ENCODE measurements at places on chromosomes 16 and 17.
A peak's percentile ranks its signal among the peaks of the same experiment; 100 is the strongest.

GRCh38 chr17:65885541-65886312 lies 306.2 kb downstream of the CEP112 start:
- DNase-seq, result no peak

GRCh38 chr17:15411384-15412198 lies 55.8 kb downstream of the CDRT4 start:
- no peak for DNase-seq

GRCh38 chr16:3698941-3699340 lies 18.4 kb downstream of the TRAP1 start:
- DNase-seq, result peak; percentile 70

GRCh38 chr17:50585346-50585745 lies 24.8 kb downstream of the CACNA1G start:
- no peak for DNase-seq

DNA sequence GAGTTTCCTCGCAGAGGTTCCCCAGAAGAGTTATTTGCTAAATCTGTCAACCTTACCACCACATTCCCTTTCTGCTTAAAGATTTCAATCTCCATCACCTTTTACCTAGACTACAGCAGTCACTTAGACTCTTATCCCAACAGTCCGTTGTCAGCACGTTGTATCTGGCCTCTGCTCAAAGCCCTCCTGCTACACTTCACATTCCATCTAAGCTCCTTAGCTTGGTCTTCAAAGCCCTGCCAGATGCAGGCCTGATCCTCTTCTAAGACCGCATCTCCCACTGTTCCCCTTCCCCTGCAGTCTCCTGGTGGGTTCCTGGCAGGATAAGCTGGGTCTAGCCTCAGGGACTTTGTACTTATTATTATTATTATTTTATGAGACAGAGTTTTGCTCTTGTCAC lies 10.3 kb upstream of the SRCAP start:
- no peak for DNase-seq

DNA sequence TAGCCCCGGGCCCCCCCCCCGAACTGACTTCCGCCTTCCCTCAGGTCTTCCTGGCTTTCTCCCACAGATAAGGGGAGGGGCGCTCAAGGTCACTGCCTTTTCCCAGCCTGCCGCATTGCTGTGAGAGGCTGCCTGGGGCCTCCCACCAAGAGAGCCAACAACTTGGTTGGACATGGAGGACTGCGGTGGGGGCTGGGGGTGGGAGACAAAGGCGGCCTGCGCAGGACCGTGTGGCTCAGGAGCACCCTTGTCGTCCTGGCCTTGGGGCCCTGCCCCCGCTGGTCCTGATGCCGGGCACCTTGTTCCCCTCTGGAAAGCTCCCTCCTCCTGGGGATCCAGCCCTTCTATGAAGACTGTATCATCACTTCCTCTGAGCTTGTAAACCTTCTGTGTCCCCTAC lies 105.6 kb upstream of the FOXF1 start:
- DNase-seq, result no peak

DNA sequence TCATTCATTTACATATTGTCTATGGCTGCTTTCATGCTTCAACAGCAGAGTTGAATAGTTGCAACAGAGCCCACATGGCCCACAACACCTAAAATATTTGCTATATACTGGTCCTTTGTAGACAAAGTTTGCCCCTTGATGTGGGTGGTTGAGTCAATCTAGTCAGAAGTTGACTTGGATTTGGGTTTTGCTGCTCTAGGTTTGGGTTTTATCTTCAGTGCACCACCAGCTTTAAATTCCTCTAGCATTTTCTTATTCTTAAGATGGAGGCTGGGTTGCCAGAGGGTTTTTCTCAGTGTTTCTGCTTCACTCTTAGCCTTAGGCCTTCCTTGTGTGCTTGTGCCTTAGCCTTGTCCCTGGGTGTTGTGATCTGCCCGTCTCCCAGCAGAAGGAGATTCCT lies 51.0 kb downstream of the CCDC182 start:
- DNase-seq, result no peak

DNA sequence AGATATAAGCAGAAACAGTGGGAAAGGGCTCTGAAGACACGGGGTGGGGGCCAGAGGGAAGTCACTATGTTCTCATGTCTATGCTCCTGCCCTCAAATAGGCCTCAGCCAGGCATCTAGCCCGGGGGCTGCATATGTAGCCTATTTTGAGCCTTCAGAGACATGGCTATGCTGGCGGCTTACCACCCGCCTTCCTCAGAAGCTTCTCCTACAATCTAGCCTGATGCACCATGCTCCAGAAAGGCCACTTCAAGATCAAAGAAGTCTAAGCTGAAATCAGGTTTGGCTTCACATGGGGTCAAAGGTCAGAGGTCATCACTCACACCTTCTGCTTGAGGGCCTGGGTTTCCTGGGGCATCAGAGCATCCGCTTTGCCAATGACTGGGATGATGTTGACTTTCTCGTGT lies 1.6 kb downstream of the SEPTIN1 start:
- DNase-seq, result no peak

- DNase-seq, result no peak
Observed at GRCh38 chr17:19731626-19732025, 15.2 kb upstream of the SLC47A2 start.

- DNase-seq, result no peak
Observed at GRCh38 chr16:27152121-27152520, 51.2 kb upstream of the KDM8 start.

- DNase-seq, result peak; percentile 13
Observed at GRCh38 chr17:48139944-48140343, 32.4 kb downstream of the SNX11 start.

GRCh38 chr16:82852388-82853008 lies 225.7 kb downstream of the CDH13 start:
- DNase-seq, result no peak

- DNase-seq, result no peak
Observed at GRCh38 chr17:29000973-29001372, 4.9 kb downstream of the SEZ6 start.

GRCh38 chr17:75404223-75404730 lies 1.2 kb downstream of the GRB2 start:
- DNase-seq, result peak; percentile 85

GRCh38 chr17:27530764-27531391 lies 74.6 kb downstream of the KSR1 start:
- DNase-seq, result peak; percentile 28

GRCh38 chr16:57062329-57062728 lies 30.1 kb upstream of the CPNE2 start:
- DNase-seq, result no peak

- no peak for DNase-seq
Observed at GRCh38 chr17:78058581-78058980, 70.0 kb downstream of the TMC6 start.

DNA sequence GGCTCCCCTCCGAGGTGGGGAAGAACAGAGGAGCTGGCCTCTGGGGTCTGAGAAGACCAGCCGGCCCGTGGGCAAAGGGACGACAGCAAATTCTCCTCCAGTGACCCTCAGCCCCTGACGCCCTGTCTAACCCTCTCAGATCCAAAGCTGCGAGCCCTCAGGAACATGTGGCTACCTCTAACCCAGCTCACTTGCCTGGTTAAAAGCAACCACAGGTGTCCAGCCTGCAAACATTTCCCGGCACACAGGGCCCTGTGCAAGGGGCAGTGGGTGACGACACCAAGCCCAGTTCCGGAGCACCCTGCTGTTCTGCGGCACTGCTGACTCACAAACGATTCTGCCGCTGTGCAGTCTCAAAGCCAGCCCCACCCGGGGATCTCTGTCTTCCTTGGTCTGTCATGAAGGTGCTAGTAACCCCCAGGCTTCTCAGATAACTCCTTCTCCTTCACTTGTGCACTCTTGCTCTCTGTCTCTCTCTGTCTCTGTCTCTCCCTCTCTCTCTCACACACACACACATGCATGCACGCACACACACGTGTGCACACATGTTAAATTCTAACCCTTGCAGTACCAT lies 23.0 kb downstream of the WNT3 start:
- DNase-seq, result no peak

DNA sequence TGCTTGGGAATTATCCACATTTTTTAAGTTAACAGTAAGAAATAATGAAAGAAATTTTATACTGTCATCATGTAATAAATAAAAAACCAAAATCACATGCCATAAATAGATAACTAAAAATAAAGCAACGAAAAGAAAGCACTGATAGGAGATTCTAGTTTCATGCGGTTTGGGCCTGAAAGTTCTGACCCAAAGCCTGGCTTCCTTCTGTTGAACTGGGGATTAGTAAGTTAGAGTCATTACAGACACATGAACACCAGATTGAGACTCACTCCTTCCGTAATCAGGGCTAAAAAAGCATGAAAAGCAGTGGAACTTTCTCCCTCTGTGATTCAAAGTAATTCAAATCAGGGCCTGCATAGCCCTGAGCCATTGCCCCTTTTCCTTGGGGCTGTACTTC lies 13.2 kb upstream of the SLC6A2 start:
- DNase-seq, result no peak

- no peak for DNase-seq
Observed at GRCh38 chr16:18855196-18855595, 53.8 kb upstream of the ARL6IP1 start.

- DNase-seq, result no peak
Observed at GRCh38 chr17:51044976-51045375, 75.7 kb downstream of the SPAG9 start.

- DNase-seq, result no peak
Observed at GRCh38 chr17:15934866-15935265, 10.1 kb upstream of the ADORA2B start.

DNA sequence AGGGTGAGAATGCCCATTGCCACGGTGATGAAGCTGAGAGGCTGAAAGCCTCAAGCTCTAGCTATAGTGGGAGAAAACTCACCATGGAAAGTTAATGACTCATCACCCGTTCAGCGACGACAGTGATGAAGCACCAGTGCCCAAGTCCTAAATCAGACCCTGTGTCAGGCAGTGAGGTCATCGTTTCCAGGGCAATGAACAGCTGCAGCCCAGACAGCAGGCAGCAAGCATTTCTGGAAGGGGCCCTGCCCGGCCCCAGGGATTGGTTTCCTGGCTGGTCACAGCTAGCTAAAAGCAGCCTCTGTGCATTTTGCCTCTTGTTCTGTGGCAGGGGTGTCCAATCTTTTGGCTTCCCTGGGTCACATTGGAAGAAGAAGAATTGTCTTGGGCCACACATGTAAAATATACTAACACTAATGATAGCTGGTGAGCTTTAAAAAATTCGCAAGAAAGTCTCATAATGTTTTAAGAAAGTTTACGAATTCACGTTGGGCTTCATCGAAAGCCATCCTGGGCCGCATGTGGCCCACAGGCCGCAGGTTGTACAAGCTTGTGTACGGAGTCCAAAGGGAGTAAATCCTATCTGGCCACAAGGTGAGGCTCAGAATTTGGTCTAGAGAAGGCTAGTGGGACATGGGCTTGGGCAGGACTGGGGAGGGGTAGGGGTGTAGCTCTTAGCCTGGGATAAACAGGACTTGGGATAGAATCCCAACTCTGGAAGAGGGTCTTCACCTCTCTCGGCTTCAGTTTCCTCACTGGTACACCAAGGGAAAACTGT lies 40.6 kb downstream of the MIS12 start:
- DNase-seq, result peak; percentile 39

DNA sequence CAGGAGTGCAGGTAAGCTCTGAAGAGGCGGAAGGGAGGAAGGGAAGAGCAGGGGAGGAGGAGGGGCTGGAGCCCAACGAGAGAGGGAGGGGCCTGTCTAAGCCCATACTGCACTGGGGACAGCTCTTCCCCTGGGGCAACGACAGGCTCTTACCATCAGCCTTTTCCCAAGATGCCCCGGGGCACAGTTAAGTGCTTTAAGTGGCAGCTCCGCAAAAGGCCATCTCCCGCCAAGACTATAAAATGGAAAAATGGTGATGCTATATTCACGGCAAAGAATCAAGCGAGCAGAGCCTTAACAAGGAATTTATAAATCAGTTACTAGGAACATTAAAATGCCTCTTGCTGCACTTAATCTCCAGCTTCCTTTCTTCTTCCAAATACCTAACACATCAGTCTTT lies 110.2 kb upstream of the NLRP1 start:
- no peak for DNase-seq
